Nucleus accumbens (tissue), 56 donors: ENCODE measurements at places on chromosomes 5 and 9.

DNA sequence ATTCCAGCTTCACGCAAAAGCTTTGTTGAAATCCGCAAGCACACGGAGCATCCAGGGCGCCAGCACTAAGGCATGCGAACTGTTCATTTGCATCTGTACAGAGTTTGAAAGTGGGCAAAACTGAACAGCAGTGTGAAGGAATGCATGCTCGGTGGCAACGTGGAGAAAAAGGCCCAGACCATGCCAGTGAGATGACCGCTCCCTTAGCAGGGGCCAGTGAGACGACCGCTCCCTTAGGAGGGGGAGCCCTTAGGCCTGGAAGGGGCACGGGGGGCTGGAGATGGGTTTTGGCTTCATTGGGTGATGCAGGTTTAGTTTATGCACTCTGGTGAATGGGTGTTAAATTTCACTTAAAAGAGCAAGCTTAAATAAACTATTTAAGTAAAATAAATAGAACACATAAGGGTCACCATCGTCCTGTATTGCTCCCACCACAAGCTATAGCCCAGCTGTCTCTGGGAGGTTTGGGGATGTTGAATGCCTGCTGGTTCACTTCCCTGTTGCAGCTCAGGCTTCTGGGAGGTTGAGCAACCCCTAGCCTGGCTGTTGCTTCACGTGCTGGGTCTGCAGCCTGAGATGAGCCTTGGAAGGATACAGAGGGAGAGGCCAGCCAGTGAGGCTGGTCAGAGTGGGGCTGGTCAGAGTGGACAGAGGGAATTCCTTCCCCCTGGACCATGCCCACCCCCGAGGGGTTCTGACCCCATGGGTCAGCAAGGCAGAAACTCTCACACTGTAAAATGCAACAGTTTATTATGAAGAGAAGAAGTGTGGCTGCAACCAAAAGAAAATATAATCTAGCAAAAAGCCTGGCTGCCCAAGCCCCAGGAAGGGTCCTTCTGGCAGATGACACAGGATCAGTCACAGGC is 4.6 kb upstream of the FCN1 start:
- no peak for DNase-seq

DNA sequence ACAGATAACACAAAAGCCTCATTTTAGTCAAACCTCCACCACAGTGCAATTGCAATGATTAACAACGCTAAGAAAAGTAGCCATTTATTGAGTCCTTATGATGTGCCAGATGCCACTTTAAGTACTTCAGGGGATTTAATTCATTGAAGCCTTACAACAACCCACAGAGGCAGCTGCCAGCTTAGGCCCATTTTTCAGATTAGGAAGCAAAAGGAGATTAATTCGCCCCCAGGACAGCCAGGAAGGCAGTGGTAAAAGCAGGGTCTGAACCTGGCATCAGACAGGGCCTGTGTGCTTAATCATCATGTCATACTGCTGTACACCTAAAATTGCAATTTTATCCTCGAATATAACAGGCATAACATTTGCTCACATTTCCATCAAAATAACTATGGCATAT is 23.9 kb downstream of the MED27 start:
- DNase-seq = no peak

DNA sequence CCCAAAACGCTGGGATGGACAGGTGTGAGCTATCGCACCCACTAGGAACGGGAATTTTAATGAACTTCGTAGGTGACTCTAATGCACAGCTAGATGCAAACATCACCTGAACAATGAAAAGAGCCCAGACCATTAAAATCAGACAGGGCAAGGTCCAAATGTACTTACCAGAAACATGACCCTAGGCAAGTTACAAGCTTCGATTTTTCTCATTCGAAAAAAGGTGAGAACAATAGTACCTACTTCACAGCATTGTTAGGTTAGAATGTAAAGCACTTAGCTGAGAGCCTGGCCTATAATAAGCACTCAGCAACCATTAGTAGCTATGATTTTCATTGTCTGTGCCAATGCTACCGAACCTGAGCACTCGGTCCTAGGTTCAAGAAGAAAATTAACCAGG is 5.8 kb upstream of the KLHL3 start:
- DNase-seq = no peak

DNA sequence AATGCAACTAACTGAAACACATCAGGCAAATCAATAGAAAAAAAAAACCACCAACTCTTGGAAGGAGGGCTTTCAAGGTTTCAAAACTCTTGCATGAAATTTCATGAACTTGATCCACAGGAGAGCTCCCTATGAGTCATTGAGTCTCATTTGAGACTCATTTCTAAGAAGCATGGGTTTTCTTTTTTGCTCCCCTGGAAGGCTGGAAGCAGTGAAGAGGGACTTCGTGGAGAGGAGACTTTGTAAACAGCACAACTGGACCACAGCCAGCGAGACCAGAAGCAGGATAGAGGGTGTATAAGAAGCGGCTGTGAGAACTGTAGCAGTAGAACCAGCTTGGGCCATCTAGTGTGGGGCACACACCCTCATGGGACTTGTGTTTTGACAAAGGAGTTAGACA is 41.2 kb upstream of the RAPGEF1 start:
- DNase-seq = no peak

DNA sequence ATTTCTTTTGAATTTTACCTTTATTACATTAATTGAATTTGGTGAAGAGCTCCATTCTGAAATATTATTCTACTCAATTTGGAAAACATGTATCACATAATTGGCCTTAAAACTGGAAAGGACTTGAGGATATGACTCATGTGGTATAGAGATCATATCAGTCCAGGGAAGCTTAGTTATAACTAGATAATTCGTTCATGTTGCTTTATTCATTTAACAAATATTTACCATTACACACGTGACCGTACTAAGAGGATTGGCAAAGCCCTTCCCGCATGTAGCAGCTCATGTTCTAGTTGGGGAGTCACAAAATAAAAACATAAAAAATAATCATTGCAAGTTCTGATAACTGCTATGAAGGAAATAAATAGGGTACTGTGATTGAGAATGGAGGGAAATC is 1816.5 kb downstream of the MAT2B start:
- DNase-seq = no peak

DNA sequence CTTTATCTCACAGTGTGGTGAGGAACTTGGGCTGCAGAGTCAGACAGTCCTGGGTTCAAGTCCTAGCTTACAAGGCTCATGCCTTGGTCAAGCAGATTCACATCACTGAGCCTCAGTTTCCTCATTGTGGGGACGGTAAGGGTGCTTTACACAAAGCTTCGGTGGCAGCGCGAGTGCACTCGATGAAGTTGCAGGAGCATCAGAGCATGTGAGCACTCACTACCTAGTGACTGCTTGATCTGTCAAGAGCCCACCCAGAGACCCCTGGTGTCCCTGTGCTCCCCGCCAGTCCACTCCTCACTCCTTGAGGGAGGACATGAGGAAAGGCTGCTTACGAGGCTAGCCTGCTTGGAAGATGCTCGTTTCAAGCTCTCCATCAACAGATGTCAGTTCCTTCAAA is 56.2 kb upstream of the GARNL3 start:
- no peak for DNase-seq

DNA sequence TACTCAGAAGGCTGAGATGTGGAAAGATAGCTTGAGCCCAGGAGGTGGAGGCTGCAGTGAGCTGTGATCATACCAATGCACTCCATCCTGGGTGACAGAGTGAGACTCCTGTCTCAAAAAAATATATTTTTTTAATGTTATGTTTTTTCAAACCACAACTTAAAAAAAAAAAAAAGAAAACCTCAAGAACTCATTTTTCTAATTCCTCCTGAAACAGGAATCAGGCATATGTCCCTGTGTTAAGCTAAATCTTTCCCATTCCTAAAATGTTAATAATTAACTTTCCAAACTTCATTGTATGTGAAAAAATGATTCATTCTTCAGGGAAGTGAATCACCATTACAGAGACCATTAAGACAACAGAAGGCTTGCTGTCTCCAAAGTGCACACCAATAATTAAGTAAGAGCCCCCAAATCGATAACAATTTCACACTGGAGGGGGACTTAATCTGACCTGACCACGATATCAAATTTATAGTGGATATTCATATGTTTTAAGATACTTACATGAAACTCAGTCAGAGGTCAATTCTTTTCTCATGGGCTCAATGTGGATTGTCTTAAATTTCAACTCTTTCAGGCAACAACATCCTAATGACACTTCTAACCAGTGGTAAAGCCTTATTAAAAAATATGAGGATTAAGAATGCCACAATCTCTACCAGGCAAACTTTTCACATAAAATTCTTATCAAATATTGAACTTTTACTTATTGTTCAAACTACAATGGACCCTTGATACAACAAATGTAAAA is 5.2 kb downstream of the CEMIP2 start:
- no peak for DNase-seq

- no peak for DNase-seq
Measured at GRCh38 chr5:74107899-74108298, 481.9 kb downstream of the ARHGEF28 start.

- DNase-seq = no peak
Measured at GRCh38 chr5:148965511-148966265, 97.2 kb downstream of the SH3TC2 start.

- DNase-seq = no peak
Measured at GRCh38 chr5:54045077-54045792, 265.1 kb downstream of the ARL15 start.

GRCh38 chr5:128537221-128537999 is 635 bp downstream of the FBN2 start:
- DNase-seq = no peak

GRCh38 chr5:134989266-134989830 is 21.6 kb downstream of the CATSPER3 start:
- no peak for DNase-seq

GRCh38 chr5:6593148-6594016 is 39.5 kb downstream of the NSUN2 start:
- no peak for DNase-seq

DNA sequence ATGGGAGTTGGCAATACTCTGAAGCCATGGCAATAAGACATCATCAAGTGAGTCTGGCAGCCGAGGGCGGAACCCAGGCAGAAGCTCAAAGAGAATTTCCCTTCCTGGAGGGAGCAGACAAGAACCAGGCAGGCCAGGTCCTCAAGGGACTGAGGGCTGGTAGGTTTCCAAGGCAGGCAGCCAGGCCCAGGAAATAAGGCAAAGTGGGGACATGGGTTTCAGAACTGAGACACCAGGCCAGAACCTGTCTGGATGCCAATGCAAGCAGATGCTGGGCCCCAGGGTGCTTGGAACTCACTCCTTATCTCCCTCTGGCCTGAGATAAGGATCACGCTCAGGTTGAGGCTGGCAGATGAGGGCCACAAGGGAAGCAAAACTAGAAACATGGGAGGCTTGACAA is 8.9 kb downstream of the TSSK1B start:
- DNase-seq = no peak

DNA sequence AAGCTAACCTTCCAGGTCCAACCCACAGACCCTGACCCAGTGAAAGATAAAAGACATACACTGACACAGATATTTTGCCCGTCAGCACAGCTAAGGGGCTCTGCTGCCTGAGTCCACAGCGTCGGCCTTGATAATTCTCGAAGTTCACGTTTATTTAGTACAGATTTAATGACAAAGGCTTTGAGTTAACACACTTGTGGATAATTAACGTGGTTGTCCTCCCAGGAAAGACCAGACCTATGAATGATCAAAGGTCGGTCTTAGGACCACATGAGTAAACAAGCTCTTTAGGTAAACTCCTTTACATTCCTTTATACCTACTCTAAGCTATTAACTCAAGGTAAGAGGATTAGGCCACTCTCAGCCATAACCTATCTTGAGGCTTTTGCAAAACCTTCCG is 11.3 kb upstream of the TEX10 start:
- no peak for DNase-seq

DNA sequence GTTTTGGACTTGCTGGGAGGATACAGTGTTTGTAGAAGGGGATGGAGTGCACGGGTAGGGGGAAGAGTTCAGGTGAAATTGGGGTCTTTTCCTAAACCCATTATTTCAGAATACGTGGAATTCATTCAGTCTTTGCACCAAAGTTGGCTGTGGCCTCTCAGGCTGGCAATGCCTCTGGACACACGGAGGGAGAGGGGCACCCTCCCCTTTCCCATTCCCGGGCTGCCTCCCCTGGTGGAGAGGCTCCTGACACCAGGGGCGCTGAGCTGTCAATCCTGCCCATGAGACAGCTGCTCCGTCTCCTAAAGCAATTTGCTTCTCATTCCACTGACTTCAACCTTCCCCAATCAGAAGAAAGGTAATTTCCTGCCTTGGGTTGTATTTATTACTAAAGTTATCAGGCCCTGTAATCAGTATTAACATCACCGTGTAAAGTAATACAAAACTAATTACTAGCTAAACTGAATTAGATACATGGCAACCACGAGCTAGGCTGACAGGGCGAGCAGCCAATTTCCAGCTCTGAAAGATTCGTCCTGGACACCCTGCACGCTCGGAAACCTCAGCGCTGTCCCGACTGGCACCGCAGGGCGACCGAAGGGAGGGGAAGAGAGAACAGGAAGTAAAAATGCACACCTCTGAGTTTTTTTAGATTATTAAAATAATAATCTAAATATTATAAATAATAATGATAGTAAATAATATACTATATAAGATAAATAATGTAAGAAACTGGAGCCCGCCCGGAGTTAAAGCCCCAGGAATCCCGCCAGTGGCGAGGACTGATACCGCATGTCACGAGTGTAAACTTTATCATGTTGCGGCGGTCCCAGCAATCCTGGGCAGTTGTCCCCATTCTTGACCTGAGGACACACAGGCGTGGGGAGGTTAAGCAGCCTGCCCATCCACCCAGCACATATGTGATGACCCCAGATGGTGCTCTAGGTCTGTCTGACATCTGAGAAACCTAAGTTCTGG is 6.9 kb upstream of the OLFM1 start:
- DNase-seq = no peak

GRCh38 chr5:95934207-95934804 is 27.3 kb downstream of the ELL2 start:
- DNase-seq = no peak

- no peak for DNase-seq
Measured at GRCh38 chr9:99288830-99289229, 66.7 kb downstream of the SEC61B start.

DNA sequence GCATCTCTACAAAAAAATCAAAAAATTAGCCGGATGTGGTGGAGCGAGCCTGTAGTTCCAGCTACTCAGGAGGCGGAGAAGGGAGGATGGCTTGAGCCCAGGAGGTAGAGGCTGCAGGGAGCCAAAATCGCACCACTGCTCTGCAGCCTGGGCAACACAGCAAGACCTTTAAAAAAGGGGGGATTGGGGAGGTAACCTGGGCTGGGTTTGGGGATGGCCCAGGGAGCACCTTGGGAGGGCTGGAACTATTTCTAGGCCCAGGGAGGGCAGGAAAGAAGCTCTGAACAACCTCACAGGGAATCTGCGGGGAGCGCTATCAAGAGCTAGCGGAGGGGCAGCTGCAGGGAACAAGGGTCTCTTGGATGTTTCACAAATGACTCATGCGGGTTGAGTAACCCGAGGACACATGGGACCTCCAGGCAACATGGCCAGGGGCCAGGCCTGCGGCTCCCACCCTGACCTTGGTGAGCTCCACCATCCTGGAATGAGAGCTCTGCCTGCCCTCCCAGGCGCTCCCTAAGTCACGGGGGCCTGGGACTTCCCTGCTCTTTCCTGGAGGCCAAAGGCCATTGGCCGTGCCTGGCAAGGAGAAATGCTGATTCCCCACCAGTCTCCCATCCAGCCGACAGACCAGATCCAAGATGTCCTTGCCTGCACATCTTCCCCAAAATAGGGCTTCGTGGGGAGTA is 23.4 kb downstream of the SARDH start:
- DNase-seq = no peak
